G401 (cell line): ENCODE measurements at places on chromosomes 16 and 17. TPM values are rescaled to one million over a fixed set of nuclear protein-coding genes. Genes with fewer than 3 reads are reported as not detected.

- DNase-seq = no peak
Measured at GRCh38 chr17:48528936-48529682, 1.7 kb downstream of the HOXB1 start.

- no peak for DNase-seq
Measured at GRCh38 chr16:10877472-10877946, 507 bp downstream of the CIITA start.

DNA sequence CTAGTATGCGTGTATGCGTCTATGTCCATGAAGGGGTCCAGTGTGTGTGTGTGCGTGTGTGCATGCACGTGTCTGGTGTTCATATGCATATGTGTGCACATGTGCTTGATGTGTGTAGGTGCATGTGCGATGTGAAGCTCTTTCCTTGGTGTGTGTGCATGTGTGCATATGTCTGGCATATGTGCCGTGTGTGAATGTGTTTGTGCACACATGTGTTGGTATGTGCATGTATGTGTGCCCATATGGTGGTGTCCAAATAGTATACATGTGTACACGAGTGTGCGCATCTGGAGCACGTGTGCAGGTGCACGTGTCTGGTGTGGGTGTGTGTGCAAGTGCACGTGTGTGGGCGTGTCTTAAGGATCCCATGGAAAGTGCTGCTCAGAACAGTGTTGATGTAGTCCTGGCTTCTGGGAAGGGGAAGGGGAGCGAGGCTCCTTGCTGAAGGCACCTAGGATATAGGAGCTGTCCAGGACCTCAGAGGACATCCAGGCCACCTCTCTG, 17.0 kb downstream of the CACNA1G start:
- DNase-seq = no peak

Gene QRICH2
- total RNA-seq = 0.47 and 1.4 TPM in 2 replicates

DNA sequence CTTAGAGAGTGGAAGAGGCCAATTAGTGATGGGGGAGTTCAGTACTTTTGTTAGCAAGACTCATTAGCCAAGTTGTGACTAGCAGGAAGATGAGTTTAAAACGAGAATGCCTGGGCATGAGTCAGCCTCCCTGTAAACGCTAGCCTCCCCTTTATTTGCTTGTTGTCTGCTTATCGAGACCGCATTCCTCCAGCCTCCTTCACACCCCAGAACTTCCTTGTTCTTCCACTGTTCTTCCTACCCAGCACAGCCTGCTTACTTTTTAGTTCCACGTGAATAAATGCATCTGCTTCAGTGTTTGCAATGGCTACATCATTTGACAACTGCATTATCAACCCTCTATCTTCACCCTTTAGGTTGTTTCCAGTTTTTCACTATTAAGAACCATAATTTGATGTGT, 20.2 kb upstream of the OR3A1 start:
- DNase-seq = no peak

- no peak for DNase-seq
Measured at GRCh38 chr17:61429274-61429673, 22.9 kb upstream of the TBX4 start.

DNA sequence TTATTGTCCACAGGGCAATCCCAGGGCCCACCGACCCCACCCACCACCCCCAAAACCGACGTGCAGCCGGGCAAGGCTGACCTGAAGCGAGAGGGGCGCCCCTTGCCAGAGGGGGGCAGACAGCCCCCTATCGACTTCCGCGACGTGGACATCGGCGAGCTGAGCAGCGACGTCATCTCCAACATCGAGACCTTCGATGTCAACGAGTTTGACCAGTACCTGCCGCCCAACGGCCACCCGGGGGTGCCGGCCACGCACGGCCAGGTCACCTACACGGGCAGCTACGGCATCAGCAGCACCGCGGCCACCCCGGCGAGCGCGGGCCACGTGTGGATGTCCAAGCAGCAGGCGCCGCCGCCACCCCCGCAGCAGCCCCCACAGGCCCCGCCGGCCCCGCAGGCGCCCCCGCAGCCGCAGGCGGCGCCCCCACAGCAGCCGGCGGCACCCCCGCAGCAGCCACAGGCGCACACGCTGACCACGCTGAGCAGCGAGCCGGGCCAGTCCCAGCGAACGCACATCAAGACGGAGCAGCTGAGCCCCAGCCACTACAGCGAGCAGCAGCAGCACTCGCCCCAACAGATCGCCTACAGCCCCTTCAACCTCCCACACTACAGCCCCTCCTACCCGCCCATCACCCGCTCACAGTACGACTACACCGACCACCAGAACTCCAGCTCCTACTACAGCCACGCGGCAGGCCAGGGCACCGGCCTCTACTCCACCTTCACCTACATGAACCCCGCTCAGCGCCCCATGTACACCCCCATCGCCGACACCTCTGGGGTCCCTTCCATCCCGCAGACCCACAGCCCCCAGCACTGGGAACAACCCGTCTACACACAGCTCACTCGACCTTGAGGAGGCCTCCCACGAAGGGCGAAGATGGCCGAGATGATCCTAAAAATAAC, 3.0 kb downstream of the SOX9 start:
- DNase-seq = no peak

- no peak for DNase-seq
Measured at GRCh38 chr16:88379694-88380040, 3.1 kb upstream of the ZNF469 start.

- no peak for DNase-seq
Measured at GRCh38 chr16:4123616-4124300, 7.5 kb upstream of the ADCY9 start.

DNA sequence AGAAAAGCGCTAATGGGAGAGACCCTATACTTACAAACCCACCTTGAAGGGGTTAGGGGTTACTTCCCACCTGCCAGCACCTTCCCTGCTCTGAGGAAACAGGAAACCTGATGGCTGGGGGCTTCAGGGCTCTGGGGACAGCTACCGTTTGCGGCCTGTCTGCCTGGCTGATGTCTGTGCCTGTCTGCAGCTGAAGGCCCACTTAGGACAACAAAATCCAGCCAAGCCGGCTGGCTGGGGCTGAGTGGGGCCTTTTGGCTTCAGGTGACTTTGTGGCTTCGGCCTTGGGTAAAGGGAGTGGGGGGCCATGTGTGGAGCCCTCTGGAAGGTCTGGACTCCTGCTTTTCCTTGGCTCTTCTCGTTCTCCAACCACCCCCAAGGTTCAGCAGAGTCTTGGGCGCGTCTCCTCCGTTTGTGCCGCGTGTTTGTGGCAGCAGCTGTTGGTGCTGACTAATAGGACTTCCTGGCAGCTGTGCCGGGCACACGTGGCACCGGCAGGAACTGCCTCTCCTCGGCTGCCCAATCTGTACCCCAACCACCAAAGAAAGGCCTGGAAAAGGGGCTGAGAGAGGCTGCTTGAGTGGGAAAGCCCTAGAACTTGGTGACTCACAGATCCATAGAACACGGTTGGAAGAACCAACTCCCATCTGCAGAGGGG, 186.7 kb downstream of the MSI2 start:
- DNase-seq = no peak
